Fibroblast of lung (primary cell): ENCODE measurements at places on chromosomes 11 and 22.

- H3K27me3 ChIP-seq = no peaks in the 10 kb centered on the region
- no peaks in the 10 kb centered on the region for H3K4me1 ChIP-seq
- no peak overlapping the region for H3K27ac ChIP-seq
- no peak overlapping the region for H3K4me3 ChIP-seq
- no peak for DNase-seq
Observed at GRCh38 chr22:19515654-19516377, 8.4 kb downstream of the CLDN5 start.

DNA sequence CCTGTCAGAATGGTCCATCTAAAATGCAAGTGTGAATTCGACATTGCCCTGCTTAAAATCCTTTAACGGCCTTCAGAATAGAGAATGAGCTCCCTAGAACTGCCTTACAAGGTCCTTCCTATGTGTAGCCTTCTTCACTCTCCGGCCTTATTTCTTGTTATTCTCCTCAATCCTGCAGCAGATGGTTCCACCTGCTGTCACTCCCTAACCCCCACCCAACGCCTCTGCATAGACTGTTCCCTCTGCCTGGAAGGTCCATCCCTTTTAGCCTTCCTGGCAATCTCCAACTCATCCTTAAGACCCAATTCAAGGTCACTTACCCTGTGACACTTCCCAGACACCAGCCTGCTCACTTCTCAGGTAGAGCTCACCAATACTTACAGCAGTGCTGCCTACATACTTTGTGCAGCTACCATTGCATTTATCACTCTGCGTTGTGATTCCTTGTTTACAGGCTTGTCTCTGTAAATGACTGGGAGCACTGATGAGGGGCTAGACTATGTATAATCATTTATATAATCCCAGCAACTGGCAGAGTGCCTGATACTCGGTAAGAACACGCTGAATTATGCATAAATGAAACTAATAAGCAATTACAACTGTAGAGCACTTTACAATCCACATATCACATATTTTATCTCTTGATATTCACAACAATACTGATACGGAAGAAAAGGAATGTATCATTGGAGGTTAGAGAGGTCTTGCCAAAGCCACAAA is 58.9 kb downstream of the CLPB start:
- no peaks in the 10 kb centered on the region for H3K36me3 ChIP-seq
- no peak for DNase-seq
- H3K4me1 ChIP-seq = no peaks in the 10 kb centered on the region
- H3K27me3 ChIP-seq = no peaks in the 10 kb centered on the region
- no peak overlapping the region for H3K27ac ChIP-seq

DNA sequence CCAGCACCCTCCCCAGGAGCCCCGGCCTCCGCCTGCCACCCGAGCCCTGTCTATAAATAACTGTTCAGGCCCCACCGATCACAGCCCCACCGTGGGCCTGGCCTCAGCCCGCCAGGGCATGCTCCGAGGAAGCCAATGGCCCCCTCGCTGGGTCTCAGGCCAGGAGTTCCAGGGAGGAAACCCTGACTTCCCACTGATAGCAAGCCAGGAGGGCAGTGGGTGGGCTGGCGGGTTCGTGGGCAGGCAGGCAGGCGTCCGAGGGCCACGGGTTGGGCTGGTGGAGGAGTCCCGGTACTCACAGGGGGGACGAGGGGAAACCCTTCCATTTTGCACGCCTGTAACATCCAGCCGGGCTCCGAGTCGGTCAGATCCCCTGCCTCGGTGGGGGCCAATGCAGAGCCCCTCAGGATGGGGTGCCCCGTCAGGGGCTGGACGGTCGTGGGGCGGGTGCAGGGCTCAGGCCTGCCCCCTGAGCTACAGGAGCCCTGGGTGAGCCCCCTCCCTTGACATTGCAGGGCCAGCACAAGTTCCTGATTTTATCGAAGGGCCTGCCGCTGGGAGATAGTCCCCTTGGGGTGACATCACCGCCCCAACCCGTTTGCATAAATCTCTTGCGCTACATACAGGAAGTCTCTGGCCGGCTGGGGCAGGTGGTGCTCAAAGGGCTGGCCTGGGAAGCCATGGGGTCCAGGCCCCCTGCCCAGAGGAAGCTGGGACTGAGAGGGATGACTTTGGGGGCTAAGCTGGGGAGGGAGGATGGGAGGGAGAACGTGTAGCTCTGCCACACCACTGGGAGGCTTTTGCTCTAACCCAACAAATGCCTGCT is at the start of gene SPI1:
TSS of gene SPI1 (minus strand) at position 538 of the 826 bp plus-strand sequence. CDS start at position 344, 194 bp downstream.
- H3K27me3 ChIP-seq = no peaks in the 10 kb centered on the region
- no peak within 1 kb of the TSS for H3K27ac ChIP-seq
- no peaks in the 10 kb centered on the region for H3K4me1 ChIP-seq

- peak; percentile 29 for DNase-seq
- H3K4me3 ChIP-seq = no peak within 1 kb of the TSS
- no peaks in the 10 kb centered on the region for H3K4me1 ChIP-seq
- no peak within 1 kb of the TSS for H3K27ac ChIP-seq
Observed at GRCh38 chr11:4881860-4882500, at the start of gene OR51T1. TSS of gene OR51T1 (plus strand) at chr11:4881900. CDS start at chr11:4881900, 0 bp downstream.

- peaks cover 9% of the 10 kb centered on the region for H3K27me3 ChIP-seq
- no peak overlapping the region for H3K4me3 ChIP-seq
- DNase-seq = no peak
- no peaks in the 10 kb centered on the region for H3K4me1 ChIP-seq
- H3K27ac ChIP-seq = no peak overlapping the region
- no peaks in the 10 kb centered on the region for H3K36me3 ChIP-seq
Observed at GRCh38 chr22:29469755-29470154, 10.3 kb upstream of the NEFH start.

DNA sequence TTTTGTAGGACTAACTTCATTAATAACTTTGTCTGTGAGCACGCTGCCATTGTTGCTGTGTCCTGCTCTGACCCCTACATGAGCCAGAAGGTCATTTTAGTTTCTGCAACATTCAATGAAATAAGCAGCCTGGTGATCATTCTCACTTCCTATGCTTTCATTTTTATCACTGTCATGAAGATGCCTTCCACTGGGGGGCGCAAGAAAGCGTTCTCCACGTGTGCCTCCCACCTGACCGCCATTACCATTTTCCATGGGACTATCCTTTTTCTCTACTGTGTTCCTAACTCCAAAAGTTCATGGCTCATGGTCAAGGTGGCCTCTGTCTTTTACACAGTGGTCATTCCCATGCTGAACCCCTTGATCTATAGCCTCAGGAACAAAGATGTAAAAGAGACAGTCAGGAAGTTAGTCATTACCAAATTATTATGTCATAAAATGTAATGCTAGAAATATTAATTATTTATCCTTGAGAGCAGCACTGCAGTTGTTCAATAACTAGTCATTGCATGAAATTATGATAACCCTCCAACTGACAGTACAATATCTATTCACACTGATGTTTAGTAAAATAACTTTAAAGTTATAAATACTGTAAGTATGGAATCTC is 46.4 kb upstream of the OR5D13 start:
- no peak for DNase-seq
- H3K4me3 ChIP-seq = no peak overlapping the region
- no peak overlapping the region for H3K27ac ChIP-seq
- H3K36me3 ChIP-seq = no peaks in the 10 kb centered on the region

- H3K4me1 ChIP-seq = no peaks in the 10 kb centered on the region
- no peaks in the 10 kb centered on the region for H3K27me3 ChIP-seq
- no peaks in the 10 kb centered on the region for H3K36me3 ChIP-seq
- no peak overlapping the region for H3K4me3 ChIP-seq
Observed at GRCh38 chr11:98296091-98296880, 724.5 kb upstream of the CNTN5 start.

- no peaks in the 10 kb centered on the region for H3K27me3 ChIP-seq
- H3K4me3 ChIP-seq = no peak overlapping the region
- H3K4me1 ChIP-seq = peaks cover 32% of the 10 kb centered on the region
Observed at GRCh38 chr22:38240734-38241252, 32.0 kb downstream of the TMEM184B start.

DNA sequence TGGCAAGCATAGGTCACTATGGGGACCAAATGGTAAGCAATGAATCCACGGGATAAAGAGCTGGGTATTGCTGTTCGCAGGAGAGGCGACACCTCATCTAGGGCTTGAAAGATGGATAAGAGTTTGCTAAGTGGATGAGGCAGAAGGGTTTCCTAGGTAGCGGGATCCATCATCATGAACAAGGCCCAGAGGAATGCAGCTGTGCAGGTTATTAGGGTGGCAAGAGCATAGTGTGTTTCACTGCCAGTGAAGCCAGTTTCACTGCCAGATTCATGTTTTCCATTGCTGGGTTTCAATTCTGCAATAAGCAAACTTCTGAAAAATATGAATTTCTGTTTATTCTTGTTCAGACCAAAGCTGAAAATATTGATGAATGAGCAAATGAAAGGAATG is 27.2 kb downstream of the WEE1 start:
- no peak overlapping the region for H3K4me3 ChIP-seq
- H3K36me3 ChIP-seq = no peaks in the 10 kb centered on the region
- peak overlapping the region; percentile 69 for H3K27ac ChIP-seq
- DNase-seq = peak; percentile 58

- peak; percentile 43 for DNase-seq
- H3K4me3 ChIP-seq = peak overlapping the region; percentile 67
- peak overlapping the region; percentile 45 for H3K27ac ChIP-seq
- no peaks in the 10 kb centered on the region for H3K36me3 ChIP-seq
- H3K27me3 ChIP-seq = no peaks in the 10 kb centered on the region
Observed at GRCh38 chr11:68120273-68121066, 718 bp downstream of the CHKA start.

DNA sequence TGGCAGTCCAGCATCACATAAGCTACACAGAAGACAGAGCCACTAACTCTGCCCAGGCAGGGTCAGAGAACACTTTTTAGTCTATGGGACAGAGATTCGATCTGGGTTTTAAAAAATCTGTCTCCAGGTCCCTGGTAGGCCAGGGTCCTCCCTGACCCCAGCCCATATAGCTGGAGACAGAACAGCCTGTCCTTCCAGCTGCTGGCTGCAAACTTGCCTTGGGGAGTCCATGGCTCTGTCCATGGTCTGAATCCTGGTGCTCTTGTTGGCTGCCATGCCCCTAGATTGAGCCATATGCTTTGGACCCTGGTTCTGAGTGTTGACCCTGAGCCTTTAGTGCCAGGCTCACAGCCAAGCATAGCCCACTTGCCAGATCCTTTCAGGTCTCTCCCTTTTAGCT is 13.3 kb upstream of the LIPT2 start:
- H3K4me3 ChIP-seq = no peak overlapping the region
- H3K4me1 ChIP-seq = no peaks in the 10 kb centered on the region
- DNase-seq = no peak
- H3K36me3 ChIP-seq = no peaks in the 10 kb centered on the region

- DNase-seq = peak; percentile 23
- no peak overlapping the region for H3K27ac ChIP-seq
- no peaks in the 10 kb centered on the region for H3K36me3 ChIP-seq
- no peak overlapping the region for H3K4me3 ChIP-seq
- no peaks in the 10 kb centered on the region for H3K4me1 ChIP-seq
- no peaks in the 10 kb centered on the region for H3K27me3 ChIP-seq
Observed at GRCh38 chr11:115379528-115379927, 124.7 kb downstream of the CADM1 start.

DNA sequence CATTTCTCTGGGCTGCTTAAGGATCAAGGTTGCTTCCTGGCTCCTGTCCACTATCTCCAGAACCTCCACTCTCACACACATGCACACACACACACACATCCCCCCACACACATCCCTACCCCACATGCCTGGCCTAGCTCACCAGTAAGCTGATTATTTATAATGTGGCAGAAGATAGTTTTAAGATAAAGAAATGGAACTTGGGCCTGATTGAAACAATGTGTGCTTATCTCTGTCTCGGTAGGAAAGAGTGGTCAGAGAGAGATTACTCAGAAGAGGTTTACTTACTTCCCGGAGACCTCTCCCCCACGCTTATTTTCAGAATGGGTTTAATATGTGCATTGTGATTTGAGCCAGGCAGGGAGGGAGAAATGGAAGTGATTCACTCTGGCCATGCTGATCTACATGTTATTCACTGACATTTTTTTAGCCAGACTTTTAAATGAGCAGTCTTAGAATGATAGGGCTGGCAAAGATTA is 422.4 kb downstream of the TENM4 start:
- peak; percentile 98 for DNase-seq
- H3K27me3 ChIP-seq = no peaks in the 10 kb centered on the region
- H3K27ac ChIP-seq = peak overlapping the region; percentile 18
- no peak overlapping the region for H3K4me3 ChIP-seq
- H3K36me3 ChIP-seq = no peaks in the 10 kb centered on the region

DNA sequence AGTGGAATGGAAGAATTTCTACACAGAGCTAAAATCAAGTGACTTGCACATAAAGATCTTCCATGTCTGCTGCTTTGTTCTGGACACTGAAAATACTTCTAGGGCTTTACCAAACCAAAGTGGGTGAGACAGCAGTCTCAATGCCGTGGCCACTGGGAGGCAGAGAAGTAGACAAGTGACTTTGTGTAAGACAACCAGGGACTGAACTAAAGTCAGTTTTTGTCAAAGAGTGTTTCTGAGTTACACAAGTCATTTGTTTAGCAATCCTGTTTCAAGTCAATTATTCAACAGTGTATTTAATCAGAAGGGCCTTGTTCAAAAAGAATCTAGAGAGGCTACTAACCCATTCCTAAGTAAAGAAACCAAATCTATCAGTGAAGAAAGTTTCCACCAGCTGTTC is 46.6 kb downstream of the TCP11L1 start:
- H3K36me3 ChIP-seq = peaks cover 2% of the 10 kb centered on the region
- no peaks in the 10 kb centered on the region for H3K4me1 ChIP-seq
- H3K27me3 ChIP-seq = no peaks in the 10 kb centered on the region

- no peaks in the 10 kb centered on the region for H3K36me3 ChIP-seq
- no peak overlapping the region for H3K4me3 ChIP-seq
- H3K27me3 ChIP-seq = no peaks in the 10 kb centered on the region
Observed at GRCh38 chr11:15690320-15690719, 575.6 kb downstream of the INSC start.

- no peaks in the 10 kb centered on the region for H3K27me3 ChIP-seq
- H3K4me3 ChIP-seq = no peak overlapping the region
- peak; percentile 75 for DNase-seq
Observed at GRCh38 chr11:130891326-130891725, 25.0 kb downstream of the SNX19 start.

DNA sequence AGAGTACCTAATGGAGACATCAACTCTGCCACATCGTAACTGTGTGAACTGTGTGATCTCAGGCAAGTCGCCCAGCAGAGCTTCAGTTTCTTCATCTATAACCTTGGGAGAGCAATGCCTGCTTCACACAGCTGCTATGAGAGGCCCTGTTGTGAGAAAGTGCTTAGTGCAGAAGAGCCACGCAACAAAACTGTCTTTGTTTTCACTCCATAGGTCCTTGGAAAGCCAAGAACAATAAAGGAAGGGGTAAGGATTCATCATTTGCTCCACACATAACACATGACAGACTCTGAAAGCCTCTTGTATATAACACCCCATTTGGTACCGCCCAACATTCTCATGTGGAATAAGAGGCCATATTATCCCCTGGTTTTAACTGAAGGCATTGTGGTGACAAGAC is 231.9 kb upstream of the ISX start:
- no peak overlapping the region for H3K4me3 ChIP-seq
- no peaks in the 10 kb centered on the region for H3K27me3 ChIP-seq
- H3K27ac ChIP-seq = no peak overlapping the region
- H3K36me3 ChIP-seq = no peaks in the 10 kb centered on the region
